ENCODE measurements at places on chromosomes 16 and 17.

- no peak for DNase-seq
These were observed 24.3 kb downstream of the CD300A start for GRCh38 chr17:74490716-74491115.

GRCh38 chr17:52026075-52026474 lies 132.4 kb downstream of the CA10 start:
- no peak for DNase-seq

GRCh38 chr17:50141745-50142110 lies 8.7 kb downstream of the PPP1R9B start:
- no peak for DNase-seq

GRCh38 chr17:51059781-51060180 lies 60.9 kb downstream of the SPAG9 start:
- DNase-seq, result peak; percentile 5

GRCh38 chr17:19415806-19416775 lies 5.1 kb downstream of the RNF112 start:
- DNase-seq, result no peak

DNA sequence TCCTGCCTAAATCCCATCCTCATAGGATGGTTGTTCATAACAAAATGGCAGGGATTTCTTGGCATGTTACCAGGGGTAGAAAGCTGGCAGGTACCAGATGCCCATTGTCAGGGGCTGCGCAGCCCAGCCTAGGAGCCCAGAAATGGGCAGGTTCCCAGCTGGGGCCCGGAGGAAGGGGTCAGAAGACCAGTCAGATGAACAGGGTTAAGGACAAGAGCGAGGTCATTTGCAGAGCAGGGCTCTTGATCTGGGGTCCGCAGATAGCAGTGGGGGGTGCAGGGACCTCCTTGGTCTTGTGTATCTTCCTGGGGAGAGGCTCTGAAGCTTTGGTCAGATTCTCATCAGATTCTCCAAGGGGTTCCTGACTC lies 52.3 kb upstream of the CDC42EP4 start:
- no peak for DNase-seq

DNA sequence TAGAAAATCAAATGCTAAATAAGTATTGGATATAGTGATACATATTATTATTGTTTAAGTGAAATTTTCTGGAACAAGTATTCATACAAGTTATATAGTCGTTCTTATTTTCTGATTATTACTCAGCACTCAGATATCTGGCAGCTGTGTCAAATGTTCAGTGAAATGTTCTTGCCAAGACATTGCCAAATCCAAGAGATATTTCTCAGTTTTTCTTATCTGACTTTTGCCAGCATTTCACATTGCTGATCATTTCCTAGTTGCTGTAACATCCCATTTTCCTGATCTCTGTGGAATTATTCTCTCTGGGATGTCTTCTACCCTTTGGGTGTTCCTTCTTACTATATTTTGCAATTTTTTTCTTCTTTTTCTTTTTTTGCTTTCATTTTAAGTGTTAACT lies 262.3 kb downstream of the KIF2B start:
- DNase-seq, result no peak

GRCh38 chr17:1561420-1562175 lies 994 bp downstream of the PITPNA start:
- no peak for DNase-seq

GRCh38 chr17:76810956-76811355 lies 57.2 kb upstream of the MGAT5B start:
- no peak for DNase-seq

- no peak for DNase-seq
These were observed 43.6 kb downstream of the RNF157 start for GRCh38 chr17:76196675-76197074.

DNA sequence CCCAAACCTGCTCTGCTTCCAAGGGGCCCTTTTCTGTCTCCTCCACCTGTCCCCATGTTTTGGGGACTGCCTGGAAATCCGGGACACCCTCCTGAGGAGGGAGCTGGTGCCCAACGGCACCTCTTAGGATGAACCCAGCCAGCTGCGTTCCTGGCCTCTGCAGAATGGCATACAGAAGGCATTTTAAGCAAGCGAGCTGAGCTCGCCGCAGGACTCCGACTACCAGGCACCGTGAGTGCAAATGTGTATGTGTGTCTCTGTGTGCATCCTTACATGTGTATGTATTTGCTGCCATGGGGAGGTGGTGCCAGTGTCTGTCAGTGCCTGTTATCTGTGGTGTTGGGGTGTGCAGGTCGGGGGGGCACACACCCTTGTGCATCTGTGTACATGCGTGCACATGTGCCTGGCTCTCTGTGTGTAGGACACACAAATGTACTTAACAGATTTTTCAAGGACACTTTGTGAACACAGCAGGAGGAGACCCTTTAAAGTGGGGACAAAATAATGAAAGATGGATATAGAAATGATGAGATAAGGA lies 39.3 kb downstream of the ABAT start:
- DNase-seq, result no peak

GRCh38 chr16:30368122-30368791 lies 2.0 kb downstream of the TBC1D10B start:
- no peak for DNase-seq

GRCh38 chr17:77140878-77141767 lies at the start of gene SEC14L1:
Gene SEC14L1, plus strand, starts transcription at chr17:77140969. Its CDS starts 2,628 bp downstream, at chr17:77143597.
- no peak for DNase-seq

DNA sequence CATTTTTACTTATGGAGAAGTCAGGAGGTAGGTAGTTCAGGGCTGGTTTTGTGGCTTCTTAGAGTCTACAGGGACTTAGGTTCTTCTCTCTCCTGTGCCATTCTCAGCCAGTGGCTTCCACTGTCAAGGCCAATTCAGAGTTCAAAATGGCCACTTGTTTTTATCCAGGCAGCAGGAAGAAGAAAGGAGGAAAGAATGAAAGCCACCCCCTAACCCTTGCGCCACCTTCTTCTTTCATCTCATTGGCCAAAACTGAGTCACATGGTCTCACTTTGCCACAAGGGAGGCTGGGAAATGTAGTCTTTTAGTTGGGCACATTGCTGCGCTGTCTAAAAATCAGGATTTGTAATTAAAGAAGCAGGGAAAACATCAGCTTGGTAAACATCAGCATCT lies 60.8 kb upstream of the MED9 start:
- DNase-seq, result peak; percentile 52

DNA sequence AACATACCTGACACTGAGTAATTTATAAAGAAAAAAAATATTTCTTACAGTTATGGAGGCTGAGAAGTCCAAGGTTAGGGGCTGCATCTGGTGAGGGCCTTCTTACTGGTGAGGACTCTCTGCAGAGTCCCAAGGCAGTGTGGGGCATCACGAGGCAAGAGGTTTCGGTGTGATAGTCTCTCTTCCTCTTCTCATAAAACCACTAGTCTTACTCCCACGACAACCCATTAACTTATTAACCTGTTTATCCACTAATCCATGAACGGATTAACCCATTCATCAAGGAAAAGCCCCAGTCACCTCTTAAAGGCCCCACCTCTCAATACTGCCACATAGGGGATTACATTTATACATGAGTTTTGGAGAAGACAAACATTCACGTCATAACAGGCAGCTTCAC lies 20.1 kb downstream of the CIITA start:
- DNase-seq, result no peak

- DNase-seq, result no peak
These were observed 3.7 kb upstream of the C16orf78 start for GRCh38 chr16:49369651-49370611.

DNA sequence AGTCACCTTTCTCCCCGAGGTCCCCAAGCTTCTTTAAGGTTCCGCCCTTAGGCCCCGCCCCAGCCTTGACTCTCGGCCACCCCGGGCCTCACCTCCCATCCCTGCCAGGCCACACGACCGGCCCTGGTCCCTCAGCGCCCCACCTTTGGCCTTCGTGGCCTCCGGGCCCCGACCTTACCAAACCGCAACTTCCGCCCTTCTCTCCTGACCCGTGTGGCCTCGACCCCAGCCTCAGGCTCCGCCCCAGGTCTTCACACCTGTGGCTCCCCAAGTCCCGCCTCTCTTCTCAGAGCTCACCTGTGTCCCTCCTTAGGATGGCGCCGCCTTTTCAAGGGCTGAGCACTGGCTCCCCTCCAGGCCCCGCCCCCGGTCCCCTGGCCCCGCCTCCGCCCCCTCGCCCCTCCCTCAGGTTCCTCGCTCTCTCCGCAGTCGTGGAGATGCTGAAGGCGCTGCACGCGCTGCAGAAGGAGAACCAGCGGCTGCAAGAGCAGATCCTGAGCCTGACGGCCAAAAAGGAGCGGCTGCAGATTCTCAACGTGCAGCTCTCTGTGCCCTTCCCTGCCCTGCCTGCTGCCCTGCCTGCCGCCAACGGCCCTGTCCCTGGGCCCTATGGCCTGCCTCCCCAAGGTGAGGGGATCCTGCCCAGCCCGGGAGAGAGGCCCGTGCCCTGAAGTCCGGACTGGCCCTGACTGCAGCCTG lies 10.0 kb upstream of the CISD3 start:
- no peak for DNase-seq

DNA sequence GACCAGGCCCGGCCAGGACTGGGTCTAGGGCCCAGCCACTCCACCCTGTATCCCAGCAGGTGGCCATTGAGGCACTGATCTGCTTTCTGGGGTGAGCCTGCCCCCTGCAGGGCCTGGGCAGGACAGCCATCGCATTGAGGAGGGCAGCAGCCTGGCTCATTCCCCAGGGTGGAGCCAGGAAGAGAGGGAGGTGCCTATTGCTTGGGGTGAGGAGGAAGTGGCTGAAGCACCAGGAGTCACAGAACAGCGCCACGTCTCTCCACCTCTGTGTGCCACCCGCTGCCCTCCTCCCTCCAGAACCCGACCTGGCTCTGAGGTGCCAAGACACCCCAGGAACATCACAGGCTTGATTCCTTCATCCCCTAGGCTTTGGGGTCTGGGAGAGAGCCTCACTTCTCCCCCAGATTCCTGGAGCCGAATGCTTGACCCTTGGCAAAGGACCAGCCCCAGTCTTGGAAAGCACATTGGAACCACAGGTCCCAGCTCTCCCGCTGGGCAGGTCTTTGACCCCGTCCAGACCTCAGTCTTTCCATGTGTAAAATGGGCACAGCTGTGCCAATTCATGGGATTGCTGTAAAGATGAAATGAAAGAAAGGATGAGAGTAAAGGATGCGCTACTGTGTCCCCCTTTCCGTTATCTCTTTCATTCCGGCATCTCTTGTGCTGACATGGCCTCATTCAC lies 7.2 kb upstream of the KRT36 start:
- DNase-seq, result peak; percentile 56

DNA sequence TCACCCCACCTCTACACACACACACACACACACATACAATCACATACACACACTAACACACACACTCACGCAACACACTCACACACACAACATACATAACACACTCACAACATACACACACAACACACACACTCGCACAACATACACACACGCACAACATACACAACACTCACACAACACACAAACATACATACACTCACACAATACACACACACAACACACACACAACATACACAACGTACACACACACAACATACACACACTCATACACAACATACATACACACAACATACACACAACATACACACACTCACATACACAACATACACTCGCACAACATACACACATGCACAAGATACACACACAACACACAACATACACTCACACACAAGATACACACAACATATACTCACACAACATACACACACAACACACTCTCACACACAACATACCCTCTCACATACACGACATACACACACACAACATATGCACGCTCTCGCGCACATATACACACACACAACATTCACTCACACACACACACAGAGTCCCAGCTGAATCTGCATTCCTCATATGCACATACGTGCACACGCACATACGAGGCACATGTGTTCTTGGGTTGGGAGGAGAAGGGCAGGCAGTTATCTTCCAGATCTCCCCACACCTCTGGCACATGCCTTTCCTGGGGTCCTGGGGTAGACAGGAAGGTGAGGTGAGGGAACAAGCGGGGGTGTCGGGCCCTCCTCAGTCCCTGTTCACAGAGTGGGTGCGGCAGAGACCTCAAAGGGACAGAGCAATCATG lies 1.1 kb downstream of the ASGR2 start:
- no peak for DNase-seq

DNA sequence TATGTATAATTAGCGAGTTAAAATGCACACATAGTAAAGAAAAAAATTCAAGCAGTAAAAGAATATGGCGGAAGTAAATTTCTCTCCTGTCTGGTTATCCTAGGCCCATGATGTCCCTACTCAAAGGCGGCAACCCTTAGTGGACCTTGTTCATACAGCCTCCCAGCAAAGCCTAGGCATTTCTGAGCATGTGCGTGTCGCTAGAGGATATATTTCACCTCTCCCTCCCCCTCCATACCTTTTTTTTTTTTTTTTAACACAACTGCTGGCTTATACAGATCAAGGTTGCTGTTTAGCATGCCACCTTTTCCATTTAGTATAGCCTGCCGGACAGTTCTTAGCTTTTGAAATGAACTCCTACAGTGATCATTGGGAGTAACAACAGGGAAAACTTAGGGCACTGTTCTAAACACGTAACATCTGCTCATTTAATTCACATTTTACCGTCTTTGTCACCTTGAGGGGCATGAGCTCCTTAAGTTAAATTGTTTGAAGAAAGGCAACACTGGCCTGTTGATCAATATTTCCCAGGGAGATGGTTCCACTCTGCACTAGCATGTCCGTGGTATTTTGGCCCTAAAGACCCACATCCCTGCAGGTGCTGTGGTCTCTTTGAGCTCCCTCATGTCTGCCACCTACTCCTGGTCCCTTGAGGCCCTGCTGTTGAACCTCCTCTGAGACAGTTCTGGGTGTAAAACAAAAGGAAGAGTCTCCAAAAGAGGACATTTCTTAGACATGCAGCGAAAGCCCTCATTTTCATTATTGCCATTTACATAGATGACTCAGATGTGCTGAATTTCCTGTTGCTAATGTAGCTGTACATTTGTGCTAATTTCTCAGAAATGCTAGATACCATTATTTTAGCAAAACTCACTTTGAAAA lies 4.1 kb upstream of the TNFRSF13B start:
- no peak for DNase-seq

GRCh38 chr17:50144845-50145531 lies 5.5 kb downstream of the PPP1R9B start:
- DNase-seq, result no peak

DNA sequence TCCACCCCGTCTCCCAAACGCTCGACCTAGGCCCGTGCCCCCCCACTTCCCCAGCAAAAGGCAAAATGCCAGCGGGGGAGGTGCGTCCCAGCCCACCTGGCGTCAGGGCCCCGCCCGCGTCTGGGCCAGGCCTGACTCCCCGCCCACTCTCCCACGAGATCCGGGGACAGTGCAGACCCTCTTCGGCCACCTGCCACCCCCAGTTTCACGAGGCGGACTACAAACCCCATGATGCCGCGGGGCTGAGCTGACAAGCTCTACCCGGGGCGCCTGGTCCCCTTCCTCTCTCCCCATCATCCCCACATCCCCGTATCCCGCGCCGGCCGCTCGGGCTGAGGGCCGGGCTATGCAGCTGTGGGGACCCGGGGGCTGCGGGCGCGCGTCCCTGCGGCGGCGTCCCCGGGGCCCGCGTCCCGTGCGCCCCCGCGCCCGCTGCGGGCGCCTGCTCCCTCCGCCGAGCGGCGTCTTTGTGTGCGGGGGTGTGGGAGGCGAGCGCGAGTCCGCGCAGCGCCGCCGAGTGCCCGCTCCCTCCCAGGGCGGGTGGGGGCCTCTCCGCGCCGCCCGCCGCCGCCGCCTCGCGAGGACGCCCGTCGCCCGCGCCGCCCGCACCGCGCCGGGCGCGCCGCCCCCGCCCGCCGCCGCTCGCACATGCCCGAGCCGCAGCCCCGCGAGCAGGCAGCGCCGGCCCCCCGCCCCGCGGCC lies at the start of gene ANKRD13B:
TSS of gene ANKRD13B (plus strand) at position 283 of the 702 bp plus-strand sequence. CDS start 490 bp downstream, outside the sequence.
- no peak for DNase-seq
